ENCODE measurements at places on chromosomes 4 and X. TPM values are rescaled to one million over a fixed set of nuclear protein-coding genes. Genes with fewer than 3 reads are reported as not detected.
A peak's percentile ranks its signal among the peaks of the same experiment; 100 is the strongest.

- DNase-seq, result peak; percentile 91
Observed at GRCh38 chrX:39755143-39756032, 342.4 kb downstream of the BCOR start.

- DNase-seq, result no peak
Observed at GRCh38 chr4:122469457-122469856, 12.9 kb upstream of the IL2 start.

DNA sequence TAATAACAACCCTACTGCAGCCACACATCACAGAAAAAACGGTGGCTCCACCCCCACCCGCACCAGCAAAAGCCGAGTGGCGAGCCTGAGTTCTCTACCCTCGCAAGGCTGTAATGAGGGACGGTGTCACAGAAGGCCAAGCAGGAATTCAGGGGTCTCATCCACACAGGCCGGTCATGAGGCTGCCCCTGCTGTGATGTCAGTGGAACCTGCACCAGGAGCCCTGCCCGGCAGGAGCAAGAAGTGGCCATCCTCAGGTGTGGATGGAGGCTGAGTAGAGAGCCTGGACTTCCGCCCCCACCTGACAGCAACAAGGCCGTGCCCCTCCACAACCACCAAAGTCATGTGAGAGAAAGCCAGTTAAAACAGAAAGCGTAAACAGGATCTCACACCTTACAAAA is 20.6 kb downstream of the LYAR start:
- DNase-seq, result no peak

DNA sequence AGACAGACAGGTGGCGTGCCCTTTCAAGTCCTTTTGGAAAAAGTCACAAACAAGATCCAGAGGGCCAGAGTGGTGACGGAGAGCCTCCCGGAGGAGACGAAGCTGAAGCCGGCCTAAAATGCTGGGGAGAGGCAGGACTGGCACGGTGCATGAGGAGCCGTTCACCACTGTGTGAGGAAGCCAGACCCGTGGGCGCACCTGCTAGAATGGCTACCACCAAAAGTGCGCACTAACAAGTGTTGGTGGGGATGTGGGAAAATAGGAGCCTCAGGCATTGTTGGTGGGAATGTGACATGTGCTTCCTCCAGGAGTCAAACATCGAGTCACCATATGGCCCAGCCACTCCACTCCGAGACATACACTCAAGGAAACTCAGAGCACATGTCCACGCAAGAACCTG is 67.4 kb upstream of the HELT start:
- DNase-seq, result no peak

- DNase-seq, result no peak
Observed at GRCh38 chrX:47623540-47624027, 3.9 kb upstream of the SYN1 start.

DNA sequence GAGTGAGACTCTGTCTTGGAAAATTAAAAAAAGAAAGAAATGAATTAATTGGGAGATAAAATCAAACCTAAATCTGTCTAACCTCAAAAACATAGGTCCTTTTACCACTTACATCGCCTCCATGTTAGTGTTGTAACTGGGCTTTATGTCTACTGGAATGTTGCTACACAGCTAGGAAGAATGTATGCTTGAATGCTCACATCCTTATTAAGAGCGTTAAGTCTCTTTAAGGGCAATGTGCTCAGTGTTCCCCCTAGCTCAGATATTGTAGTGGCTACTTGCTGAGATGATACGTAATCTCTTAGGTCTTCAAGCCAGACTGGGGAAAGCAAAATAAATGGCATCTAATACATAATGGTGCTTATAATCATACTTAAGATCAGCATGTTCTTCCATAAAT is 1072.8 kb downstream of the PDHA2 start:
- DNase-seq, result no peak

- no peak for DNase-seq
Observed at GRCh38 chrX:73765776-73766430, 202.9 kb downstream of the CHIC1 start.

DNA sequence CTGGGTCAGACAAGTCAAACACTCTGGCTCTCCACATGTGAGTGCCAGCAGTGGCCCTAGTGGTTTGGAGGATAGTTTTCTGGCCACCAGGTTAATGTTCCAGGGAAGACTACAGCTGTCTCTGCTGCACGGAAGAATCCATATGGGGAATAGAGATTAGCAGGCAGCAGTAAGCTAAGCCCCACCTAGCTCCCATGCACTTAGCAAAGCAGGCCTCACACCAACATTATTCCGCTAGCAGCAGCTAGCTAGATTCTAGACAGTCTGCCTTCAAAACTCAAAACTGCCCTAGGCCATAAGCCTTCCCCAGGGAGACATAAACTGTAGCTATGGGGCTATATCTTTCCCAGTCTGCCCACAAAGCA is 203.4 kb downstream of the CHIC1 start:
- DNase-seq, result no peak

DNA sequence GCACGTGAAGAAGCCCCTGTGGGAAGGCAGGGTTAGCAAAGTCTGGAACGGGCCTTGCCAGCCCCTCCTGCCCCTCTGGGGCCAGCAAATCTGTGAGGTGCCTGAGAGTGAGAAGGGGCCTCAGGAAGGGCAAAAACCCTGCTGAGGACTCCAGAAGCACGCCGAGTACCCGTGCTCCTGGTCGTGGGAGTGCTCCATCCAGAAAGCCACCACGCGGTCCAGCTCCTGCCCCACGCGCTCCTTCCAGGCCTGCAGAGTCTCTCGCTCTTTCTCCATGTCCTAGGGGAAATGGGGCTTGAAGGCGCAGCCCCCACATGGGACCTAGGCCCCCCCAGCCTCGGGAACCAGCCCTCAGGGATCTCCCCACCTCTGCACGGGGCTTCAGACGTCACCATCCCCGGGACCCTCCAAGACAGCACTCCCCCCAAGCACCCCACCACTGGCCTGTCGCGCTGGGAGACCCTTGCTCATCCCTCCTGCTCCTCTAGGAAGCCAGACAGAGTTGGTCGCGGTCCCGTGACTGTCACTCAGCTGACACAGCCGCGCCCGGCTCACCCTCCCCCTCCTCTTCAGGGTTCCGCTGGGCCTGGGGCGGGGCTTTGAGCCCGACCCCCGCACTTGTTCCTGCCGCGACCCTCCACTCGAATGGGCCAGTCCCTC is at the start of gene RENBP:
Gene RENBP (minus strand): TSS at position 504 of the 660 bp plus-strand sequence. CDS start 33 bp downstream, at position 471.
- DNase-seq, result no peak

DNA sequence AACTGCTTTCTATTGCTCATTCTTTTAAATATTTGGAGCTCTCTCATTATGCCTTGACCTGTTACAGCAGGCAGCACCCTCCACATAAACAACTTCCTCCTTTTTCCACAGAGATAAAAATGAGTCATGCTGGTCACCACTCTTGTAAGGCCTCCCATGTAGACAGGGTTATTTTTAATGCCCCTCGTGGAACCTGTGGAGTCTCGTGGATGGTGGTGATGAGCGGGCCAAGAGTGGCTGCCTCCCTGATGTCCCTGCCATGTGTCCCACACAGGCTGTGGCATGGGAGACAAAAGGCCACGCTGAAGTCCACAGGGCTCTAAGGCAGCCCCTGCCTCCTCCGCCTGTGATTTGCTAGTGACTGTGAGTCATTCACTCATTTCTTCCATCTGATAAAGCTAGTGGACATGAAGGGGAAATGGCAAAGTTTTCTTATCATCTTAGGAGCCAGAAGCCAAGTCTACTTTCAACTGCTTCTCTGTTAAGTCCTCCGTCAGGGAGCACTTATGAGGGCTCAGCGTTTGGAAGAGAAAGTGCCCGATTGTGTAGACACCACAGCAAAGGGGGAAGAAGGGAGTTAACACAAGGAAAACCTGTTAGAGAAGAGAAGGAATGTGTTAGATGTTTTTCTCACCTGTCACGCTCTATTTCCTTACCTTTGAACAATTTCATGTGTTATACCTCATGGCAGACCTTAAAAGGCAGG is 121.6 kb upstream of the FAT1 start:
- peak; percentile 84 for DNase-seq

DNA sequence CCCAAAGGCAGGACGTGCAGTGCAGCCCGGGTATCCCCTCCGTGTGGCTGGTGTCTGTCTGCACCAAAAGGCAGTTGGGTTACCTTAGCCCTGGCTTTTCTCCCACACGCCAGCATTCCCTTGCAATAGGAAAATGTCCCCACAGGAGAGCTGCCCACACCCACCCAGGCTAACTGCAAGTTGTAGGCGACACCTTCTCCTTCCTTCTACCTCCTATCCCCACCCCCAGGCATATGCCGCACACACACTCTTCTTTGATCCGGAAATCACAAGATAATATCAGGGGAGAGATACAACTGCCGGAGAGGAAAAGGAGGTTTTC is 444 bp upstream of the APBB2 start:
- no peak for DNase-seq

DNA sequence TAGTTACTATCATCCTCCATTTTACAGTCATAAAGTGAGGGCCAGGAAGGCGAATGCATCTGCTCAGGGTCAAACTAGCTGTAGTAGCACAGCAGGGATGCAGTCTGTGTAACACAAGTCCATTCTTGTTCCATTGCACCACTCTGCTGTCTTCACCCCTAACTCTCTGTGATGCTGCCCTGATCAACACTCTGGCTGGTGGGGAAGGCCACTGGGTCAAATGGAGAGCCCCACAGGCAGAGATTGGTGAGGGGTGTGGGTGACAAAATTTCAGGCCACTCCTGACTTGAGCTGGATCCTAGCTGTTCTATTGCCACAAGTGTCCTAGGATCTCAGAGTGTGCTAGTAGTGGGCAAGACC is 136.5 kb downstream of the PJA1 start:
- DNase-seq, result no peak

DNA sequence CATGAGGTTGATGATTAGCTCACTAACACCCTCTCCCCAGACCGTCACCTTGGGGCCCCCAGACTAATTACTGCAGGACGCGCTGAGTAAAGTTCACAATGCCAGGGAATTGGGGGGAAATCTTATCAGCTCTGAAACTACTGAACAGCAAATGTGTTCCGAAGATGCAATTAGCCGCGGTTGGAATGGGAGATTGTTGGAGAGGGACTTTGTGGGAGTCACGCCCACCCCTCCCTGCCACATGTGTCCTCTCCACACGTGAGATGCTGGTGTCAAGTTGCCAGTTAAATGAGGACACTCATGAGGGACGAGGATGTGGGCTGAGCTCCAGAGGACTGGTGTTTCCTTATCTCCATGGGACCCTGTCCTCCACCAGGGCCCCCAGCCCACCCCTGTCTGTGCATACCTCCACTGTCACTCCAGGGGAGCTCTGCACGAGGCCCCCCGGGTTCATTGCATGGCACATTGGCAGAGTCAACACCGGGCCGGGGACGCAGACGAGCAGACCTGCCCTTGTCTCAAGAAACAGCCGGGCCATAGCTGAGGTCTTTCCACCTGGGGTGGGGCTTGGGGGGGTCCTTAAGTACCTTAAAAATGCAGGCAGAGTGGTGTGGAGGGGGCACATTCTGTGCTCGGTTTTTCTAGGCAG is 175.4 kb upstream of the PSAPL1 start:
- DNase-seq, result no peak

GRCh38 chr4:96753216-96753615 is 913.3 kb downstream of the PDHA2 start:
- DNase-seq, result no peak

GRCh38 chr4:74364652-74365491 is at the start of gene EREG:
TSS of gene EREG (plus strand) at chr4:74365145. CDS start at chr4:74365309, 164 bp downstream.
- no peak for DNase-seq

GRCh38 chrX:49237060-49237459 is 1.8 kb downstream of the CCDC22 start:
- DNase-seq, result no peak

DNA sequence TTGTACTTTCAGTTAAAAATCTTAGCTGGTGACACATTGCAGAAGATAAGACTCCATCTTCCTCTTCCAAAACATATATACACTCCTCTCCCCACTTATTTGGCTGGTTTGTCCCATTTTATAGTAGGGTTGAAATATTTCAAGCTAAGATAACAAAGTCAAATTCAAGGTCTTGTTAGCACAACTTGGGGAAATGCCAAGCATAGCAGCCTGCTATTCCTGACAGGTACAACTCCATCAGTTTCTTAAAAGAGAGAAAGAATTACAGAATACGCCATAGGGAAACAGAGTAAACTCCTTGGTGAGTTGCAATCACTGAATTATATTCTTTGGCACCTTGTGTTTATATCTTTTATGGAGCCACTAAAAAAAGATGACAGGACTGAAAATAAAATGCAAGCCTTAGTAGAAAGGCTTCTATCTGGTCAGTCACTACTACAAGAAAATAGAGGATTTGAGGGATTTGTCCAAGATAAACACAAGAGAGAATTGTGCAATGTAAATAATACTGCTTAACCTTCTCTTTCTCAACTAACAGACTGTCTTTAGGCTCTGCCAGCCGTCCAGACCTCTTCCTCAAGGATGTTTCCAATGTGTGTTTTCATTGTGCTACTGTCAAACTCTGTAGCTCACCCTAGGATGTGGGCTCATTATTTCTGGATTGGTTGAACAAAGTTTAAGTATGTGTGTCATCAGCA is 170.3 kb downstream of the VEGFC start:
- no peak for DNase-seq

- peak; percentile 64 for DNase-seq
Observed at GRCh38 chrX:10496345-10496965, 123.9 kb downstream of the MID1 start.

GRCh38 chr4:139656614-139657486 is 8.8 kb upstream of the MGST2 start:
- peak; percentile 74 for DNase-seq

Gene GLRA3
- total RNA-seq, result not detected

Gene PLAC8
- 6.7 TPM for total RNA-seq

Gene GPR50
- not detected for total RNA-seq

Gene WAS
- 0.62 TPM for total RNA-seq

Gene CNGA1
- total RNA-seq, result not detected

Gene ARHGAP6
- 0.28 TPM for total RNA-seq

Measured in A172 (cell line).